Neural crest cell (in vitro differentiated cells): ENCODE measurements at places on chromosomes 7 and 10.

DNA sequence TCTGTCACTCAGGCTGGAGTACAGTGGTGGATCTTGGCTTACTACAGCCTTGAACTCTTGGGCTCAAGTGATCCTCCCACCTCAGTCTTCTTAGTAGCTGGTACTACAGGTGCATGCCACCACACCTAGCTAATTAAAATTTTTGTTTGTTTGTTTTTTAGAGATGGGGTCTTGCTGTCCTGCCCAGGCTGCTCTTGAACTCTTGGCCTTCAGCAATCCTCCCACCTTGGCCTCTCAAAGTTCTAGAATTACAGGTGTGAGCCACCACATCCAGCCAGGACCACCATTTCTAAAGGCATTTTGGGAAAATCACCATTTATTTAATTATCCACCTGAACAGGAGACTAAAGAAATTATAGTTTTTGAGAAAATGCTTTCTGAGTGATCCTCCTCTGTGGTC lies 252.3 kb downstream of the PRPF18 start:
- DNase-seq = no peak

DNA sequence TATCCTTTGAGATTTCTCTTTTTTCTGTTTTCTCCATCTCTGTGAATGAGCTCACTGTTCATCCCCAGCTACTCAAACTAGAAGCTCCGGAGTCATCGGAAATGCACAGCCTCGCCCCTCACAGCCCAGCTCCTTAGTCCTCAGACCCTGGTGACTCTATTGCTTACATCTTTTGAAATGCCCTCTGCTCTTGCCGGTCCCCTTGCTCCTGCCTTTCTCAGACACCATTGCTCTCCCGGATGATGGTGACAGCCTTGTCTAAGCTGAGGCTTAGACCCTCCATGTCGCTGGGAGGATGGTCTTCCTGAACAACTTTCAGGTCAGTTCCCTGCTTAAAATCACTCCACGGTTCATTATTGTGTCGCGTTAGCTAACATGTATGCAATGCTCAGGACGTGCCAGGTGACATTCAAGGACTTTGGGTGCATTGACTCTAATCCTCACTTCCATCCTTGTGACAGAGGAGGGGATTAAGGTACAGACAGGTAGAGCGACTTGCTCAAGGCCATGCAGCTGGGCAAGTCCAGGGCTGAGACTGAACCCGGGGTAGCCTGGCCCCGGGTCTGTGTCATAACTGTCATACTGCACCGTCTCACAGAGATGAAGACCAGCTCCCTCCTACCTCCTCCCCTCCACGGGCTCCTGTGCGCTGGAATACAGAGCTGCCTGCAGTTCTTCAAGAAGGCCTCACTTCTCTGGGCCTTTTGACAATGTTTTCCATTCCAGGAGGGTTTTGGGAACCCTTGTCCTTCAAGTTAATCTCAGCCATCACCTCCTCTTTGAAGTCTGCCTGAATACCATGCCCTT lies 4.3 kb upstream of the UCMA start:
- DNase-seq = no peak

DNA sequence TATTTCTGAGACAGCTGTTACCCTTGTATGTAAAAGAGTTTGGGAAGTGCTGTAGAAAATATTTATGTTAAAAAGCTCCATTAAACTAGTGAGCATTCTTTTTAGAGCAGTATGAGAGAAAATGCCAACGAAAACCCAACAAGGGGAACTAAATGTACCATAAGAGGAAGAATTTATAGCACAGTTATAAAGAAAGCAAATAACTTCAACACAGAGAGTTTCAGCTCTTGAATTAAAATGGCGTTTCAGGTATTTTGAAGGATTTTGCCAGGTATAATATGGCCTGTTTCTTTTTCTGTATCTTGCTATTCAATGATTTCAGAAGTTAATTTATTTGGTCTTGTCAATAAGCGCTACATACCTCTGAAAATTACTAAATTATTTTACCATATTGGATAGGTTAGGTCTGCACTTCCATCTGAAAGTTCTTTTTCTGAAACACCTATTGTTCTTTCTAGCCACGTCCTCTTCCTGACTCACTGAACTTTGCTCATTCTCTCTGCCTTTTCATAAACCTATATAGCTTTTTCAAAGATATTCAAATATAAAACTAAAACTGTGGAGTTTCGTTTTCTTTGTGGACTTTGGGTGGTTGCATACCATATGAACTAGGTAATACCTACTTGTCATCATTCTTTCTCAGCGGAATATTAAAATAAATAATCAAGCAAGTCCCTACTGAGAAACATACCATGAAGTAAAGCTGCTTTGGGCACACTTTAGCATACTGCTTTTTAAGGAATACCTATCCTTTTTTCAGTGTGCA lies 136.1 kb downstream of the SEMA3A start:
- DNase-seq = no peak

DNA sequence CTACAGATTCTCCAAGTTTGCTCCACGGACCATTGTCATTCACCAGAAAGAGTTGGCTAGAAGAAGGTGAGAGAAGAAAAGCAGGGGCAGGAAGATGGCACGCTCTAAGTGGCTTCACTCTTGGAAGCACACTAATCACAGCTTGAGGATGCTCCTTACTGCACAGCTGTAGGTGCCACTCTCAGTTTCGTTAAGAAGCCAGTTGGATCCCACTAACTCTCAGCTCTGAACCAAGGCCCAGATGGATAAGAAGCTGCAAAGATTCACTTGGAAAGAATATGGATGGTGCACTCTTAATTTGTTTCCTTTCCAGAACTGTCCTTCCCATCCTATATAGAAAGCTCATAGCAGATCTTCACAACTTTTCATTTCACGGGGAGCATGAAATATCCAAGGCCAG lies 94.5 kb upstream of the AGK start:
- DNase-seq = no peak
